ENCODE measurements at places on chromosomes 11 and 22.

GRCh38 chr11:77141475-77141874 lies 13.4 kb downstream of the MYO7A start:
- no peak for DNase-seq

- no peak for DNase-seq
These were observed 58.5 kb upstream of the PDGFD start for GRCh38 chr11:104222464-104222863.

DNA sequence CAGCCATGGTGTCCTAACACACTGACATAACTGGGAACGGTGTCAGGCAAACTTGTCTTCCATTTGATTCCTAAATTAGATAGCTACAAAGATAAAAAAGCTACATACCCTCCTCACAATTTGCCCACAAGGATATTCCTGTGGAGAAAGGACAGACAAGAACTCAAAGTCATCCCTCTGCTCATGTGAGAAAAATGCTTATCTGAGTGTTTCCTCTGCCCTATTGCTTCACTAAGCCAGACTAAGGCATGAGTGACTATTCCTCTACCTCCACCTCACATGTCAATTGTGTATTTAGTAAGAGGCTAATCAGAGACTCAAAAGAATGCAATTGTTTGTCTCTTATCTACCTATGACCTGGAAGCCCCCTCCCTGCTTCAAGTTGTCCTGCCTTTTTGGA lies 247.7 kb downstream of the DDX10 start:
- DNase-seq: no peak

- no peak for DNase-seq
These were observed 74.9 kb upstream of the CAPRIN1 start for GRCh38 chr11:33976495-33977199.

GRCh38 chr22:46115755-46116490 lies 34.4 kb upstream of the PPARA start:
- DNase-seq: no peak

- no peak for DNase-seq
These were observed 117.8 kb downstream of the CCDC81 start for GRCh38 chr11:86492370-86493010.

- DNase-seq: no peak
These were observed 10.7 kb upstream of the IL18BP start for GRCh38 chr11:71988050-71988449.

DNA sequence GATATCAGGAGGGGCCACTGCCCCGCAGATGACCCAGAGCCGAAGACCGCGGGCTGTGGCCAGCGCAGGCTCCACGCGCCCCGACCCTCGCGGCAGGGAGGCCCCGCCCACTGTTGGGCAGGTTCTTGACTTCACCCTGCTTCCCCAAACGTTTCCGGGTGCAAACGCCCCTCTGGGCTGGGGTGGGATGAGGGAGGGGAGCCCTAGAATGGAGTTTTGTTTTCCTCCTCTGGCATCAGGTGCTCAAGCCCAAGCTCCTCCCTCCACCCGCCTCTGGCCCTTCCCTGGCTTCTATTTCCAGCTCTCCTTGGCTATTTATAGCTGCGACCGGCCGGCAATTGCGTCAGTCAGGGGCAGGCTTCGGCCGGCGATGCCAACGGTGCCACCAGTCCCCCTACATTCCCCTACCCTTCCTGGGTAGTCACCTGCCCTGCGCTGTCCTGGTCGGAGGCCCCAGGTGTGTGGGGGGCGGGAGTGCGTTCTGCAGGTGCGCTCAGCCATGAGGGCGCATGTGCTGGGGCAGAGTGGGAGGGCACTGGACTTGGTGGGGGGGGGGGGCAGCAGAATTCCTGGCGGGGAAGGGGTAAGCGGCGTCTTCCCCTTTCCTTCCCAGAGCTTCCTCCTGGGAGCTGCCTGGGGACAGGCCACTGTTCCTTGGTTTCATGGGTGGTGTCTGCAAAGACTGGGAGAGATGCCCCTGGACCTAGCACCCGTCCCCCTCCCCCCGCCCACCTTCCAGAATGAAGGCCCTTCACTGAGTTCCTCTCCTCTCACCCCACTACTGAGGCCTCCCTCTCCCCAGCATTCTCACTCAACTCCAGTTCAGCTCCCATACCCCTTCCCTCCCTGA lies 23.6 kb downstream of the DUSP8 start:
- DNase-seq: no peak

GRCh38 chr11:109383306-109383705 lies 38.7 kb upstream of the C11orf87 start:
- DNase-seq: no peak

- no peak for DNase-seq
These were observed 9.6 kb upstream of the IFITM3 start for GRCh38 chr11:330307-330693.

GRCh38 chr22:44648085-44648820 lies 53.8 kb upstream of the PRR5 start:
- no peak for DNase-seq

DNA sequence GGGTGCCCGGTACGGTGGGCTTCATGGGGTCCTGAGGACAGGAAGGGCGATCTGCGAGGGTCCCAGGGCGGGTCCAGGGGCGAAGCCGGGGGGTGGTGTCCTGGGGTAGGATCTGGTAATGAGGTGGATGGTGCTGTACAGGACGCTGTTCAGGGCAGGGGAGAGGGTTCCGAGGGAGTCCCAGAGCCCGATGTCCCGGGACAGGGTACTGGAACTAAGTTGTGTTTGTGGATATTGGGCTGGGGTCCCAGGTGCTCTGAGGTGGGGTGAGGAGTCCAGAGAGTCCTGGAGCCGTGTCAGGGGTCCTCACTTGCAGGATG lies 426 bp downstream of the LZTR1 start:
- DNase-seq: no peak

DNA sequence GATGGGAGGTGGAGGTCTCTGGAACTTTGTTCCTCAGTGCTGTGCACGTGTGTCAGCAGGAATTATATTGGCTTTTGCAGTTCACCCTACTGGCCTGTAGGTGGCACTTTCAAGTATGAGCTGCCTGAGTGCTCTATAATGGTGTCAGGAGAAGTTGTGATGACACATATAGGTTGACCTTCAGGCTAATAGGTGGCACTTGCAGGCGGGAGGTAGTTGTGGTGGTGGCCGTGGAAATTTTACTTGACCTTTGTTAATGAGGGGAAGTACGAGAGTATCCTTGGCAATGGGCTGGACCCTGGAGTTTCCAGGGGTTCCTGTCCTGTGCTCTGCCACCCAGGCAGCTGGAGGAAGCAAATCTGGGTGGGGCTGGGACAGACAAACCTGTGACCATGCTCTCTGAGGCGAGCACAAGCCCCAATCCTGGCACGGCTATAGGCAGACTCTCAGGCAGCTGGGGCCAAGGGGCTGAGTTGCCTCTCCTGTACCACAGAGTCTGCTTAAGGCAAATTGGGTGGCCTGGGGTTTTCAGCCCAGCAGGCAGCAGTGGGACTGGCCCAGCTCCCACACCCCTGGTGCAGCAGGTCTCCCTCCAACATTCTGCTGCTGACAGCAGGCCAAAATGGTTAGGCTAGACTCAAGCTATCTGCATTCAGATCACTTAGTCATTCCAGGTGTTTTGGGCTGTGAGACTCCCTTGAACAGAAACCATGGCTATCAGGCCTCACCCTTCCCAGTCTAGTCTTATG lies 147.5 kb upstream of the CTSC start:
- DNase-seq: no peak

GRCh38 chr11:35173011-35173511 lies 34.1 kb downstream of the CD44 start:
- DNase-seq: no peak

- no peak for DNase-seq
These were observed 1008.4 kb downstream of the JRKL start for GRCh38 chr11:97398246-97398645.

- DNase-seq: no peak
These were observed 25.4 kb upstream of the RRAS2 start for GRCh38 chr11:14384338-14384737.

DNA sequence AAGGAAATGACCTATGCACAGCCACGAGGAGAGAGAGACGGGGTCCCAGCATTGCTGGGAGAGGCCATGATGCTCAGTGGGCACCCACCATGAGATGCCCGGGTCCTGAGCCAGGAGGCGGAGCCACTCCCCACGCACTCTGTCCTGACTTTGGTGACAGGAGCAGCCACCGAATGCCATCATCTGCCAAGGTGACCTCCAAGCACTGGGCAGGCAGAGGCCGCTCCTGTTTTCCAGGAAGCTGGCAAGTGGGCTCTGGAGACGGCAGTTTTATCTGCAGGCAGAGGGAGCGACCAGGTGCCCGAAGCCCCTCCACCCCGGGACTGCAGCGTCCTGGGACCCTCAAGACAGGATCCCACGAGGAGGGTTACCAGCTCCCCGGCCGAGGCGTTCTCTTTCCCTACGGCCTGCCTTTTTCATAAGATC lies 453.9 kb downstream of the BRD1 start:
- DNase-seq: no peak

GRCh38 chr11:13682212-13682611 lies 13.7 kb downstream of the FAR1 start:
- DNase-seq: no peak

- no peak for DNase-seq
These were observed 39.1 kb upstream of the PRAME start for GRCh38 chr22:22598144-22598543.

DNA sequence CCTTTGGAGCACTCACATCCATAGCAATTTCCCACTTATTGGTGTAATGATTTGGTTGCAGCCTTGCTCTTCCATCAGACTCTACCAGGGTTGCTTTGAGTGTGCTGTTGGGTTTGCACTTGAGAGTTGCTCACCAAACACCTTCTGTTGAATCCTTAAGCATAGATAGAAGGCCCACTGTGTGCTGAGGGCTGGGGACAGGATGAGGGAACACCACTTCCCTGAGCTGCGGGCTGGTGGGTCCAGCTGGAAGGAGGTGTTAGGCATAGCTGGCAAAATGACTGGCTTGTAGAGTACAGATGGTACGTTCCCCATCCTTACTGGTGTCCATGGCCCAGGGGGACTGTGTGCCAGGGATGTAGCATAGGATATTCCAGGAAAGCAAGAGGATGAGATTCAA lies 3.9 kb downstream of the PRDM11 start:
- DNase-seq: peak; percentile 20

GRCh38 chr22:43077121-43077877 lies 11.9 kb downstream of the TTLL1 start:
- no peak for DNase-seq

DNA sequence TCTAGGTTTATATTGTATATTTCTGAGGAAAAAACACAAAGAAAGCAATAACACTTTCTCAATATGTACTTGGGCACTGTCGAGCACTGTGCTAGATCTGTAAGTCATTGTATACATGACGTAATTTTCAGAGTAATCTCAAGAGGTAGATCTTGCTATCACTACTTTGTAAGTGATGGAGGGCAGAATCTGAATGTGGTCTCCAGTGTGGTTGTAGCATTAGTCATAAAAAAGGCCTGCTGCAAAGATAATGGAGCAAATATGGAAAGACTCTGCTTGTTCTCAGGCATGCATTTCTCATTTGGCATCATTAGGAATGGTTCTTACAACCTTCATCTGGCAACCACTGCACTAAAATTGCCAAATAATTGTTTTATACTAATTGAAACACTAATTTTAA lies 419.8 kb upstream of the CCDC179 start:
- DNase-seq: no peak

GRCh38 chr11:121958323-121958970 lies 157.6 kb downstream of the BLID start:
- DNase-seq: no peak

DNA sequence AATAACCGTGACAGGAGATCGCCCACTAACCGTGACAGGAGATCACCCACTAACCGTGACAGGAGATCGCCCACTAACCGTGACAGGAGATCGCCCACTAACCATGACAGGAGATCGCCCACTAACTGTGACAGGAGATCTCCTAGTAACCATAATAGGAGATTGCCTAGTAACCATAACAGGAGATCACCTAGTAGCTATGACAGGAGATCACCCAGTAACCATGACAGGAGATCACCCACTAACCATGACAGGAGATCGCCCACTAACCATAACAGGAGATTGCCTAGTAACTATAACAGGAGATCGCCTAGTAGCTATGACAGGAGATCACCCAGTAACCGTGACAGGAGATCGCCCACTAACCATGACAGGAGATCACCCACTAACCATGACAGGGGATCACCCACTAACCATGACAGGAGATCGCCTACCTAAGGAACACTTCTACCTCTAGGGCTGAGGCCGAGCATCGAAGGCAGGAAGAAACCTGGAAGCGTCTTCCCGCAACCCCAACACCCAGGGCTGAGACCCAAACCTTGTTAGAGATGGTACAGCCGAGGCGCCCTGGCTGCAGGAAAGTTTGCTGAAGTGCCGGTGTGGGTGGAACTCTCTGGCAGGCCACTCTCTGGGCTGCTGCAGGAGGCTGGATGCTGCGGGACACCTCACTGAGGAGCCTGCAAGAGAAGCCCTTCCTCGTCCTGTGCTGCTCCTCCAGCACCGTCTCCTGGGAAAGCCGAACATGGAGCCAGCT lies 67.5 kb upstream of the THY1 start:
- DNase-seq: no peak

DNA sequence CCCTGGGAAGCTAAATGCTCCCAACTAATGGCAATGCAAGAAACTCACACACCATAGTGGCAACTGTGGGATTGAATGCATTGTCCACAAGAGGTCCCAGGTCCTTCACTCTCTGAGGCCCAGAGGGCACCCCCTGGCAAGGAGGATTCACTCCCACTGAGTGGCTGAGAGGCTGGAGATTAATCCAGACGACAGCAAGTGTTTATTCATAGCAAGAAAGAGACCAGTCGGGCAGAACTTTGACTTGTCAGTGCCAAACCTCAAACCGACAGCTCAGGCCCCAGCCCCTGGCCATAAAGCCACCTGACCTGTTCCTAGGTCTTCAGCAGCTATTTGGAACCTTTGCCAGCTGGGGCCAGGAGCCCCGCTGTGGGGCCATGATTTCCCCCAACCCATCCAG lies 54.5 kb upstream of the MPEG1 start:
- no peak for DNase-seq

DNA sequence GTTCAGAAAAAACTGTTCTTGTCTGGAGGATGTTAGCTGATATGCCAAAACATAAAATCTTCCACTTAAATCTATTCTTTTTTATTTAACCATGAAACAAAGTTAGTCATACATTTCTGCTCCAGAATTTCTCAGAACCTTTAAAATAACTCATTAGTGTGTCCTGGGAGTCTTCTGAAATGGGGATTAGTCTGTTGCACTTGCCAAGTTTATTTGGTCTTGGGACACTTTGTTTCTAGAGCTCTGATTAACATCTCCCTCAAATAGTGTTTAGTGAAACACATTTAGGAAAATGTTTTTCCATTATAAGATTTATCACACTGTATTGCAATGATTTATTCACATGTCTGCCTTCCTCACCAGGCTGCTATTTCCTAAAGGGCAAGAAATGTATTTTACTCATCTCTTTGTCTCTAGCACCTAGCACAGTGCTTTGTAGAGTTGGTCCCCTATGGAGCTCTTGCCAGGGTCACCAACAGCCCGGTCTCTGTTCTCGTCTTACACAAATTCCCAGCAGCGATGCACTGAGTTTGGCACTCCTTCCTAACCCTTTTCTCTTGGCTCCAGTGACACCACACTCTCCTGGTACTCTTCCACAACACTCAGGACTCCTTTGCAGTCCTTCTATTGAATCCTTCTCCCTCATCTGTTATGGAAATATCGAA lies 189.2 kb downstream of the CSNK2A3 start:
- no peak for DNase-seq
